ENCODE measurements at places on chromosomes 4 and X.

GRCh38 chrX:153638436-153639176 is 8.4 kb upstream of the DUSP9 start:
- no peak for DNase-seq

- DNase-seq = no peak
These were observed 5.7 kb upstream of the NHS start for GRCh38 chrX:17369309-17369708.

- DNase-seq = no peak
These were observed 168.1 kb downstream of the DHX15 start for GRCh38 chr4:24416293-24416692.

DNA sequence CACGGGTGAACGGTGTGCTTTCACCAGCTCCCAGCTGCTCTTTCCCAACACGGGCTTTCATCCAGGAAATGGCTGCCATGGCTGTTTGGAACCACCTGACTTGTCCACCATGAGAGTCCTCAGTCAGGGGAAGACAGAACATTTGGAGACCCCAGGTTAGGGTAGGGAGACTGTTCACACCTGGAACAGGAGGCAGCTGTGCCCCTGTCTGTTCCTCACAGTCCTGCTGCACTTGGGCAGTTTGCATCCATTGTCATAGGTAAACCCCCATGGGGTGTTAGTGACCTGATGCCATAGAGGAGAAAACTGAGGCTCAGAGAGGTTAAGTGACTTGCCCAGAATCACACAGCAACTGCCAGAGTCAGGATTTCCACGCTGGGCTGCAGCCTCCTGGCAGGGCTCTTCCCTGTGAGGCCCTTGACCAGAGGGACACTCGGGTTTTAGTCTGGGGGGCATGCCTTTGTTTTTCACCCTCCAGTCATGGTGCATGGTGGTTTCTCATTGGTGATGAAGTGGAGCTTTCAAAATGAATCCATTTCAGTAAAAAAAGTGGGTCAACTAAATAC is 54.5 kb downstream of the TRMT44 start:
- no peak for DNase-seq

GRCh38 chr4:36243355-36244256 is 708 bp downstream of the ARAP2 start:
- peak; percentile 70 for DNase-seq

DNA sequence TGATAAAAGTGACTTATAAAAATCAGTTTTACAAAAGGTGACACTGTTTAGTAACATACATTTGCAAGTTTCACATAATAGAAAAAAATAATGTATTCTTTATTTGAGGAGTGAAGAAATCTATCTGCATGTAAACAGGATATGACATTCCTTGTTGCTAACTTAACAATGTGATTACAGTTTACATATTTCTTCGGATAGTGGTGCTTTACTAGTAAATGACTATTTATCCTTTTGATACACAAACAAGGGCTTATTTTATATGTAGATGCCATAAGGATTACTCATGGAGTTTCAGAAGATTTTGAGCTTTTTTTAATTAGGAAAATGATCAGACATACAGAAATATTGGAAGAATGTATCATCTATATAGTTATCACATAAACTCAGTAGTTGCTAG is 126.5 kb downstream of the SLIT2 start:
- no peak for DNase-seq

GRCh38 chrX:74419864-74420195 is 1.5 kb upstream of the SLC16A2 start:
- peak; percentile 47 for DNase-seq

- no peak for DNase-seq
These were observed 40.8 kb downstream of the FAM241A start for GRCh38 chr4:112185740-112186670.

Data from kidney tubule cell (primary cell).